ENCODE measurements at places on chromosomes 1 and 21. TPM values are rescaled to one million over a fixed set of nuclear protein-coding genes. Genes with fewer than 3 reads are reported as not detected.

Gene IL19
- not detected for total RNA-seq

Gene NEK2
- 2.1 TPM for total RNA-seq

Gene CFAP74
- not detected for total RNA-seq

Gene NFASC
- total RNA-seq = 32.7 TPM

Gene IFNLR1
- not detected for total RNA-seq

Gene PLA2G2C
- not detected for total RNA-seq

Gene KLHDC9
- total RNA-seq = 1.8 TPM

Gene KCNN3
- under 0.01 TPM for total RNA-seq

Gene EPHX1
- total RNA-seq = 31.7 TPM

Gene CFHR1
- total RNA-seq = not detected
